ENCODE measurements at places on chromosomes 12 and 14.

DNA sequence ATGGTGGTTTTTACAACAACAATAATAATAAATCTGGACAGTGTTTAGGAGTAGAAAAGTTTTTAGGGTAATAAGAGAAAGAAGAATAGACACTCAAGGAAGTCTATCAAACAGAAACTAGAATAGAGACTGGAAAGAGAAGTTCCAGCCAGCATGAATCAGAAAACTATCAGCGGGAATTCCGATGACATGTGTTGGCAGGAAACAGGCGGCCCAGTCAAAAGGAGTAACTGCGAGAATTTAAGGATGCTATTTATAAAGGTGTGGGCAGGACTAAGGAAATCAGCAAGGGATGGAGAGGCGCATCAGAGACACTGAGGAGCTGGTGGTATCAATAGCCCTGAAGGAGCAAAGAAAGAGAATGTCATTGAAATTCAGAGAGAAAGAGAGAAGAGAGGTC, 89.9 kb downstream of the TBX5 start:
- DNase-seq, result peak; percentile 4

GRCh38 chr14:56087671-56088471, 30.3 kb upstream of the PELI2 start:
- DNase-seq, result peak; percentile 29

DNA sequence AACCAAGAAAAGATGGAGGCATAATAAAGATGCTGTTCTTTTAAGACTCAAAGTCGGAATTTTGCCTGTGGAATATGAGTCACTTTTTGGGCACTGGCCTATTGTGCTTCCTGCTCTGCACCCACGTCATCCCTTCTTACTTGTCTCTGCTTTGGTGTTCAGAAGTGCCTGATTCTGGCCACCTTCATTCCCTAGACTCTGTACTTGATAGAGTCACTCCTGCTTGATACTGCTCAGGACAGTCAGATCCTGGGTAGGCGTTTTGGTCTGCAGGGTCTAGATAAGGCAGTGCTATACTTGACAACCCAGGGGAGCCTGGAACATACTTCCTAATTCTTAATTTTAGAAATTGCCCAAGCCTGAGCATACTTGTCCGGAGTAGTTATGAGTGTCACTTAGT, 1.9 kb downstream of the LRRK2 start:
- DNase-seq, result peak; percentile 74

GRCh38 chr14:72701237-72701565, 192.7 kb downstream of the DPF3 start:
- no peak for DNase-seq

- no peak for DNase-seq
Observed at GRCh38 chr12:121441555-121441954, 41.6 kb downstream of the RNF34 start.

DNA sequence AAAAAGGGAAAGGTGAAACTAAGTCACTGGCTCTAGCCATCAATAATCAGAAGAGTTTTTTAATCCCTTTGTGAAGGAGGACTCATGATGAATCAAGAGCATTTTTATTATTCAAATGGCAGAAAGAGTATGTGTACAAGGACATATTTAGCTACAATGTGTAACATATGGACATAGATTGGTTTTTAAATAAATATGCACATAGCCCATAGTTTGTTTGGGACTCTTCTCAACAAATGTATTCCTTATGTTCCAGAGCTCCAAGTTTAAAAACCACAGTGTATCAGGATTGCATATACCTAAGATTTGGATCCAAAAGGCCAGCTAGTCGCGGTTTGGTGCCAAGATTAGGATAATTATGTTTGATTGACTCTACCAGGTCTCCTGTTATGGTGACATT, 104.2 kb downstream of the C12orf50 start:
- DNase-seq, result no peak

GRCh38 chr14:68391311-68392014, 401.4 kb downstream of the ZFP36L1 start:
- peak; percentile 77 for DNase-seq

DNA sequence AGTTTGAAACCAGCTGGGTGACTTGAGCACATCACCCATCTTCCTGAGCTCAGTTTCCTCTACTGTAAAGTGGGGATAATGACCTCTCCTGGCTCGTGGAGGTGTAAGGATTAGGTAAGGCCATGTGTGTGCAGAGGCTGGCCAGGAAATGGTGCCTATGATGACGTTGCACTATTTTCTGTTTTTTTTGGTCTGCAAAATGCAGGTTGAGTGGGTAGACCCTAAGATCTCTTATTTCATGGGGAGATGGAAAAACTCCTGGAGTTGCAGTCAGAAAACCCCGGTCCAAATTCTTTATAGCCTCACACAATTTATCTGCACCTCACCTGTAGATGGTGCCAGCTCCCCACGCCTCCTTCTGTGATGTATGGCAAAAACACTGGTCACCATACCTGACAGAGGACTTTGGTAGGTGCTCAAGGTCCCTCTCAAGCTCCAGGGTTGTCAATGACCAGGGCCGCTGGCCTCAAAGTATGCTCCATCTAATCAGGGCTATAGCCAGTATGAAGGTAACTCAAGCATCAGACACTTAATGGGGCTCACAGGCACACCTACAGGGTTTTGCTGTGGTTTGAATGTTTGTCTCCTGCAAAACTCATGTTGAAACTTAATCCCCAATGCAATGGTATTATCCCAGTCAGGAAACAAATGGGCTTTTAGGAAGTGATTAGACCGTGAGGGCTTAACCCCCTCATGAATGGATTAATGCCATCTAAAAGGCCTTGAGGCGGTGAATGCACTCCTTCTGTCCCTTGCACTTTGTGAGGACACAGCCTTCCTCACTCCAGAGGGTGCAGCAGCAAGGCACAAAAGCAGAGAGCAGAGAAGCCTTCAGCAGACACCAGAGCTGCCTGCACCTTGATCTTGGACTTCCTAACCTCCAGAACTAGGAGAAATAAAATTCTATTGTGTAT, 17.6 kb downstream of the C14orf132 start:
- no peak for DNase-seq

GRCh38 chr12:53696655-53697331, 20.9 kb upstream of the ATP5MC2 start:
- DNase-seq, result no peak

GRCh38 chr14:35818346-35819115, 7.6 kb upstream of the BRMS1L start:
- DNase-seq, result peak; percentile 36

GRCh38 chr14:80080601-80081000, 130.7 kb downstream of the DIO2 start:
- no peak for DNase-seq

DNA sequence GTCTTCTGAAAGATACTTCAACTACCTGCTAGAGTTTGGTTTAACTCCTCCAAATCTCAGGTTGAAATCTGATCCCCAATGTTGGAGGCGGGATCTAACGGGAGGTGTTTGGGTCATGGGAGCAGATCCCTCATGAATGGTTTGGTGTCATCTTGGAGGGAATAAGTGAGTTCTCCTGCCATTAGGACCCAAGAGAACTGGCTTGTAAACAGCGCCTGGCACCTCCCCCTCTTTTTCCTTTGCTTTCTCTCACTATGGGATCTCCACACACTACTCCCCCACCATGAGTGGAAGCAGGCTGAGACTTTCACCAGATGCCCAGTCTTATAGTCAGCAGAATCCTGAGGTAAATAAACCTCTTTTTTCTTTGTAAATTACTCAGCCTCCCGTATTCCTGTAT, 2.5 kb downstream of the CNIH1 start:
- DNase-seq, result no peak

GRCh38 chr14:69263364-69263763, 3.4 kb downstream of the GALNT16 start:
- peak; percentile 81 for DNase-seq

DNA sequence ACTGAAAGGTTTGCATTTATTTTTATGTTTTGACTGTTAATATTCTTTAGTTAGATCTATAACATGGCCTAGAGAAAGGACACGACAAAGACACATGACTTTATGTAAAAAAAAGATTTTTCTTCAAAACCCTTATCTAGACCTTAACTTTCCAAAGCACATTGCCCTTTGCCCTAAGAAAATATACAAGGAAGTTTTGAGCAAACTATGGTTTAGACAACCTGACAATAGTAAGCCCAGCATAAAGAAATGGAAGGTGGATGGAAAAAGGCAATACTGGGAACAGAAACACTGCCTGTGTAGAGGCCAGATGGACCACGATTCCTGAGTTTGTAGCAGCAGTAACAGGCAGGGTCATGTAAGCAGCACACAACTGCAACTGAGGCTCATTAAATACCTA, 724.0 kb downstream of the GALC start:
- DNase-seq, result no peak

DNA sequence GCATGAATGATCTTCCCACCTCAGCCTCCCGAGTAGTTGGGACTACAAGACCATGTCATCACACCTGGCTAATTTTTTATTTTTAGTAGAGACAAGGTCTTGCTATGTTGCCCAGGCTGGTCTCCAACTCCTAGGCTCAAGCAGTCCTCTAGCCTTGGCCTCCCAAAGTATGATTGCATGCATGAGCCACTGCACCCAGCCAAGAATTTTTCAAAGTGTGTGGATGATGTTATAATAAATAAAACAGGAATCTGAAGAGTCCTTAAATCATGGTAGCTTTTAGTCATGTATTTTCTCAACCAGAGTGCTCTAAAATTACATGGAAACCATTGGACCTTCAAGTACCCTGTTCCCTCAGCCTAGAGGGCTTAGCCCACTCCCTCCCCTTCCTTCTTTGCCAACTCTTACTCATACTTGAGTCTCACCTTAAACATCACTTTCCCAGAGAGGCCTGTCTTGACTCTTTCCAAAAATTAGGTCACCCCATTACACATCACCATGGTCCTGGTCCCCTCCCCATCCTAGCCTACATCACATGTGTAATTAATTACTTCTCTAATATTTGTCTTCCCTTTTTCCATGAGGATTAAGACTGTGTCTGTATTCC, 52.2 kb upstream of the BICDL1 start:
- DNase-seq, result no peak

- DNase-seq, result peak; percentile 63
Observed at GRCh38 chr12:58916921-58917511, 3.3 kb downstream of the LRIG3 start.

- DNase-seq, result no peak
Observed at GRCh38 chr12:127519779-127520178, 747.2 kb upstream of the TMEM132C start.

DNA sequence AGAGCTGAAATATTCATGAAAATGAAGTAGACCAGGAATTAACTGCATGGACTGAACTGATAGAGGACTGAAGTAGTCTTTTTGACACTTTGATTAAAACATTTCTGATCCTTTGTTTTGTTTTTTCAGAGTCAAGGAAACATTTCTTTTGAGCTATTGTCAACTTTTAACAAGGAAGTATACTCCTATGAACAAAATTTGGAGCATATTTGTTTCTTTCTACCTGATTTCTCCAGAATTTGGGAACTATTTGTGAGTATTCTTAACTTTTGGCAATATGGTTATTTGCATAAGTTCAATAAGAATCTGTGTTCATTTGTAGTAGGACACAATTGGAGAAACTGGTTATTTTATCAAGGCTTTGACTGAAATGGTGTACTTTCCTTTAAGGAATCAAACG, 71.3 kb upstream of the HECTD1 start:
- DNase-seq, result no peak

GRCh38 chr12:91926848-91927247, 218.8 kb downstream of the BTG1 start:
- DNase-seq, result peak; percentile 16

DNA sequence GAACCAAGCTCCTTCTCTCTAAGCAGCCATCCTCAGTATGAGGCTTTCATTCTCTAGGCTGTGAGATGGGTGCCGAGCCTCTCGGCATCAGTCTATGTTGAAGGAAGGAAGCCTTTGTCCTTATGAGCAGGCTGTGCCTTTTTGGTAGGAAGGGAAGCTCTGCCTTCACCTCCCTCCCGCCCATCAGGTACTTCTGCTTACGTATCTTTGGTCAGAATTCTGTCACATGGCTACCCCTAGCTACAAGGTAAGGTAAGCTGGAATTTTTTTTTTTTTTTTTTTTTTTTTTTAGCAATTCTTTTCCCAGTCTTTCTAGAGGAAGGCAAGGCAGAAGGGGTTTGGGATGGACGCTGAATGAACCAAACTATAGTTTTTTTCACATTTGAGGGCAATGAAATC, 16.9 kb downstream of the BATF start:
- DNase-seq, result no peak

DNA sequence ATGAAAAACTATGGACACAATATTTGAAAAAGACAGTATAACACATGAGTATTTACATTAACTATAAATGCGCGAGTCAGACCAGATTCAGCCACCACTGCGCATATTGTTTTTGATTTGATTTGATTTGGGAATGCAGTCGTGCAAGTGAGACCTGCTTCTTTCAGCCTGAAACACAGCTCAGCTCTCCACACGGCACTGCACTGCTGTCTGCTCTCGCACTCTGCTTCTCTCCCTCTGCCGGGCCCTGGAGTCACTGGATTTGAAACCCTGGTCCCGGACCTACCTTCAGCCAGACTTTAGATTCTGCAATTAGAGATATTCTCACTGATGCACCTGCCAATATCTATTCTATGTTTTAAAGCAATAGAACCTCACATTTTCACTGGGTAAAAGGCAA, 143.9 kb upstream of the TMEM132C start:
- DNase-seq, result no peak

GRCh38 chr12:33614630-33615029, 175.0 kb upstream of the SYT10 start:
- DNase-seq, result no peak

DNA sequence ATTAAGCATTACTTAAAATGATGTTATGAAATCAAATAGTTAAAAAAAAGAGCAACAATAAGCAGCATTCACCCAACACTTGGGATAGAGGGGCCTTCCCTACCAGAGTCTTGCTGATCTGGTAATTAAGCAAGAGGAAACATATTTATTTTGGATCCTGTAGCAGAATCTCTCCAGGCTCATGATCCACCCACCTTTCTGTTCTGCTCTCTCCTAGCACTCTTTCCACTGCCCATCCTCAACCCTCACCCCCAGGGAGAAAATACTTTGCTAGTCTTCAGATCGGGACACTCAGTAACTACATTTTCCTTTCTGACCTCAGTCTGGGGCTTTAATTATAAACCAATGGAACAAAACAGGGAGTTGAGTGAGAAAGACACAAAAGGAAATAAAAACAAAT, 1541.9 kb downstream of the AACS start:
- DNase-seq, result no peak

- no peak for DNase-seq
Observed at GRCh38 chr14:71645656-71646055, 286.6 kb upstream of the RGS6 start.

- DNase-seq, result no peak
Observed at GRCh38 chr14:57199921-57200320, 68.8 kb downstream of the EXOC5 start.

DNA sequence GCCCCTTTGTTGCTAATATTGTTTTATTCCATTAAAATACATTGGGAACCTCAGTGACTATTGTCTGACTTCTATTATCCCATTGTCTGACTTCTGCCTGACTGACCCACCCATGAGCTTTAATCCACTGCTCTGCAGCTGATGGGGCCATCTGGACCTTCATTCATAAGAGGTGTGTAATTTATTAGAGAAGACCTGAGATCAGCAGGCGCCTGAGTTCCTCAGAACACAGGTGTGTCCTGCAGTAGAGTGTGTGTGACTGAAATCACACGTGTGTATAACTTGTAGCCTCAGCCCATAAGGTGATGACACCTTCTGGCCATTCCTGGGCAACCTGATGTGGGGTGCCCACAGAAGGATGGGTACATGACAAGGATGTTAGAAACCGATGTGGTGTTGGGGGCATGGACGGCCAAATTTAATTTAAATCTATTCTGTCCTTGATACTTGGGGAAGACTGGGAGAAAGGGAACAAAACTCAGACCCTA, 821.0 kb downstream of the TMEM121 start:
- DNase-seq, result no peak

- no peak for DNase-seq
Observed at GRCh38 chr14:94244182-94244581, 48.9 kb downstream of the SERPINA10 start.

Data from astrocyte of the cerebellum (primary cell).